Stimulated activated CD8-positive, alpha-beta memory T cell treated with anti-CD3 and anti-CD28 coated beads, Interleukin-4, amount 100 ng/mL, for 4 hours (primary cell): ENCODE measurements at places on chromosomes 11 and 22.

GRCh38 chr22:19823902-19824211 is 30.8 kb downstream of the GNB1L start:
- DNase-seq, result no peak

DNA sequence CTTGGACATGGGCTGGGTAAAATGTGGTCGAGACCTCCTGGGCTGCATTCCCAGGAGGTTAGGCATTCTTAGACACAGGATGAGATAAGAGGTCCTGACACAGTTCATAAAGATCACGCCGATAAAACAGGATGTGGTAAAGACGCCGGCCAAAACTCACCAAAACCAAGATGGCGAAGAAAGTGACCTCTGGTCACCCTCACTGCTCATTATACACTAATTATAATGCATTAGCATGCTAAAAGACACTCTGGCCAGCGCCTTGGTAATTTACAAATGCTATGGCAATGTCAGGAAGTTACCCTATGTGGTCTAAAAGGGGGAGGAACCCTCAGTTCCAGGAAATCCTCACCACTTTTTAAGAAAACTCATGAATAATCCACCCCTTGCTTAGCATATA is 983.3 kb downstream of the OPCML start:
- no peak for DNase-seq

DNA sequence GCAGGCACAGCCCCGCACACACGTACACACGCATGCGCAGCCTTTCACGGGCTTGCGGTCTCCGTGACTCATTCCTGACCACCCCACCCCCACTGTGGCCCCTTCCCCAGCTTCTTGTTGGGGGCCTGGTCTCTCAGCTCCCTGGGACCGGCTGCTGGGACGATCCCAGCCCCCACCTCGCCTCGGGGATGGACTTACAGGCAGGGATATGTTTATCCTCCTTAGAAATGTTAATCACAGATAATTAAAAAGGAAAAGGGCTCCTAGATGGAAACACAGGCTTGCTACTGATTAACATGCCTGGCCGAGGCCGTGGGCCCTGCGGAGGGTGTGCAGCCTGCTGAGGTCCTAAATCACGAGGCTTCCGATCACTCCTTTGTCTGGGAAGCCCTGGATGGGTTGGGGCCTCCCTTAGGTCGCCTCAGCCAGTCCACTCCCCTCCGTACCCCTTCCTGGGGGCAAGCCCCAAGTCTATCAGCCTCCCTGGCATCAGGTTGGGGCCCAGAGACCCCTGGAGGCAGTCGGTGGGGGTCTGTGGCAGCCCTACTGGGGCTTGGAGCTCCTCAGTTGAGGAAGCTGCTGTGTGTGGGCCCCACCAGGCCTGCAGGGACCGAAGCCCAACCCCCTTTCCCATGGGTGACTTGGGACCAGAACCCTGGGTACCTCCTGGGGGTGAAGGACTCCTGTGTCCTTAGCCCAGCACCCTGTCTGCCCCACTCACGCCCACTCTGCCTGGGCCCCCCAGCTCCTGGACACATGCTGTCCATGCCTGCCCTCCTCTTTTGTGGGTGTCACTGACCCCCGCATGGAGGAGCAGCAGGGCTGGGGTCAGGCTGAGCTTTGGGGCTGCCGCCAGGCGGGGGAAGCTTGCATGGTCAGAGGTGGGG is 20.6 kb downstream of the TSPAN4 start:
- DNase-seq, result no peak

DNA sequence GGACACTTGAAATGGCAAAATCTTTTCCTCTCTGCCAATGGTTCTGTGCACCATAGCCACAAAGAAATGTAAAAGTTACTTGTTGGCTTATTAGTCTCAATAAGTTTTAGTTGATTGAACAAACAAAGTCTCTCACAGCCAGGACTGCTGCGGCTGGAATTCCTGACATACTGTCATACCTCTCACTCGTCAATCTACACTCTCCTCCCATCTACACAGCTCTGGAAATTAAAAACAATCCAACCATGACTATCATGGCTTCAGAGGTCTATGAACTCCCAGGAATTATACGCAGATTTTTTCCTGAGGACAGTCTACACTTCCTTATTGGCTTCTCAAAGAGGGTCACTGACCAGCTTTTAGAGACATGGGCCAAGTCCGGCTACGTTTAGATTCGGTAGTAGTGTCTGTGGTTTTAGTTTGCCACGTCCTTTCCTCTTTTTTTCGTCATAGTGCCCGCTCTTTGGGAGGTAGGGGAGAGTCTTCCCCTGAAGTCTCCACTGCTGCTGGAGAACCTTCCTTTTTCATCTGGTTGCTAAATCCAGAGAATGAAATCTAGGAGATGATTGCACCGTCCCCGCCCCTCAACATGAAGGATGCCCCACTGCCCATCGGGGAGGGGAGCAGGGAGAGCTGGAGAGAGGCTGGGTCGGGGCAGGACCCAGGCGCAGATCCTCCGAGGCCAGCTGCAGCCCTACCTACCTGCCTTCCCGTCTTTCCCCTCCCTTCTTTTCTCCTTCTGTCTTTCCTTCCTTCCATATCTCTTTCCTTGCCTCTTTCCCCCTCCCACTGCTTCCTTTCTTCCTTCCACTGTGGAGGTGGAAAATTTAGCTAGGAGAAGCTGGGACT is 1.0 kb upstream of the PLEKHB1 start:
- DNase-seq, result no peak
